ENCODE measurements at places on chromosomes 2 and 18.

DNA sequence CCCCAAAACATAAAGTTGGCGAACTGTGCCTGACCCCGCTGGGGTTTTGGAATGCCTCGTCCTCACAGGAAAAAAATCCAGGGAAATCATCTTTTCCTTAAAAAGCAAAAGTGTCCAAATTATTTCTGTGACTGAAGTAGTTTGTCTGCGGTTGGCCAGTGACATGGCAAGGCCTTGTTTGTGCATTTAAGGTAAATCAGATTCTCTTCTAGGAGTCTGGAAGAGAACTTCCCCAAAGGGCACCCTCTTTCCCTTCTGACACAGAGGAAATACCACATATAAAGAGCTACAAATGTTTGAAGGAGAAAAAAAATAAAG, 737 bp upstream of the CYB5A start:
- DNase-seq, result no peak

DNA sequence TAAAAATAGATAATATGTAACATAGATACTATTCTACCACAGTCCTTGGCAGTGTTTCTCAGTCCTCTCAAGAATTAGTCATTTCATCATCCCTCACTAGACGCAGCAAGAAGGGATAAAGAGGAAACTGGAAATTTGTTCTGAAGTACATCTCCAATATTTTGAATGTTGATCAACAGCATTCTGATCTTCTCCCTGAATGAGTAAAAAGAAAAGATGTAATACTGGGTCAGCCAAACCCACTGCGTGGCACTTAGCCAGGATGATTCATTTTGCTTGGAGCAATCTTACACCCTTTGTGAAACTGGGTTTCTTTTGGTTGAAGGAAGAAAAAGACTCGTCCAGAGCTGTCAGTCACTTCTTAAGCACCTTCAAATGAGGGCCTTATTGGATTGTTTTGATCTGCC, 54.1 kb downstream of the TAF1B start:
- peak; percentile 3 for DNase-seq

DNA sequence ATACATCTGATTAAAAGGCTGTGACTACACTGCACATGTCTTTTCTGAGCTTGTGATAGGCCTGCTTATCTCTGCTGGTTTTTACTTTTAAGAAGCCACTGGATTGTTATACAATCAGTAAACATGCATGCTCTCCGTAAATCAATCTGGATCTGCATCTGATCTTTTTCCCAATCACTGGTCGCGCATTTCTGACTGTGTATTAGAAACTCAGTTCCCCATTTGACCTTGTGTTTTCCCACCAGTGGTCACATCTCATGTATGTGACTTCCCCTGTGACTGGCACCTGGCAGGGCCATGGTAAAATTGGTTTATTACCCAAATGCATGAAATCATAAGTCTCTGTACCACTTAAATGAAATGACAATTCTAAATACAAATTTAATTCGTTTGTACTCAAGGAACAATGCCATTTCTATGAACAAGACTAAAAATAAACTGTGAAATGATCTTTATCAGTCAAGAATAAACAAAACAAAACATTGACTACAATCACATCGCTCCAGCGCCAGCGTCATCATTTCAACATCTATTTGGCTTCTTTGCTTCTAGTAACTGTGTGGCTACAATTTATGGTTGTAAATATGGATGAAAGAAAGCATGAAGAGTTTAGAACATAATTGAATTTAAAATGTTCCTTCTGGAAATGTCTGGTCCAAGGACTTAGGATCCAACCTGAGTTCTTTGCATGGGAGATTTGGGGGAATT, 396.6 kb upstream of the TRIB2 start:
- DNase-seq, result no peak

DNA sequence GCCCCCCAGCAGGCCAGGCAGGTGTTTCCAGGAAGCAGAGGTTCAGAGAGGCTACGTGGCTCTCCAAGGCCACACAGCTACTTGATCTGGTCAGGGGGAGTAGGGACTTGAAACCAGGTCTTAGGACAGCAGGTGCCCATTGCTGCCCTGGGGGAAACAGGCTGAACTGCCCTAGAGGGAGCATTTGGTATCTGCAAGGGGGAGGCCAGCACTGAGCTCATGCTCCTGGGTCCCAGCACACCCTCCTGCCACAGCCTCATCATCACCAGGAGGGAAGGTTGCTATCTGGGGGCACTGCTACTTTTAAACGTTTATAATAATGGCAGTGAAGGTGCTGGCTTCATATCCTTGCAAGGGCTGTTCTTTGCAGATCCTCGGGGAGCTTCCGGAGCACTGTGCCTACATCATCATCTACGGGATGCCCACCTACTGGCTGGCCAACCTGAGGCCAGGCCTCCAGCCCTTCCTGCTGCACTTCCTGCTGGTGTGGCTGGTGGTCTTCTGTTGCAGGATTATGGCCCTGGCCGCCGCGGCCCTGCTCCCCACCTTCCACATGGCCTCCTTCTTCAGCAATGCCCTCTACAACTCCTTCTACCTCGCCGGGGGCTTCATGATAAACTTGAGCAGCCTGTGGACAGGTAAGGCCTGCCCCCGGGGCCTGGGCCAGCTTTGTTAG, 36.1 kb downstream of the ABCG8 start:
- DNase-seq, result no peak

GRCh38 chr18:42635378-42636048, 480.0 kb downstream of the RIT2 start:
- no peak for DNase-seq

- no peak for DNase-seq
Measured at GRCh38 chr18:27996801-27997272, 180.1 kb downstream of the CDH2 start.

GRCh38 chr2:85438201-85439024, 19.9 kb downstream of the SH2D6 start:
- no peak for DNase-seq

DNA sequence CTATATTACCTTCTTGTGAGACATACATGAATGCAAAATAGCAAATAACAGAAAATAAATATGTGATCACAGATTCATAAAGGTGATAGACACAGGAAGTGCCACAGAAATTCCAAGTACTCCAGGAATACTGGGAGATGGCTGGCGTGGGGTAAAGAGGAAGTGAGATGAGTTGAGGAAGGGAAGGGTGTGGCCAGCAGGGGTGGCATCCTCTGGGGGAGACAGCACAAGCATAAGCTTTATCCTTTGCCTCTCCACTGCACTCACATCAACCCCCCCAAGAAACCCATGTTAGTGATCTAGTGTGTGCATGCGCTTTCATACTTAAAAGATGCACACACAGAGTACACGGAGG, 94.8 kb upstream of the B3GNT7 start:
- no peak for DNase-seq

DNA sequence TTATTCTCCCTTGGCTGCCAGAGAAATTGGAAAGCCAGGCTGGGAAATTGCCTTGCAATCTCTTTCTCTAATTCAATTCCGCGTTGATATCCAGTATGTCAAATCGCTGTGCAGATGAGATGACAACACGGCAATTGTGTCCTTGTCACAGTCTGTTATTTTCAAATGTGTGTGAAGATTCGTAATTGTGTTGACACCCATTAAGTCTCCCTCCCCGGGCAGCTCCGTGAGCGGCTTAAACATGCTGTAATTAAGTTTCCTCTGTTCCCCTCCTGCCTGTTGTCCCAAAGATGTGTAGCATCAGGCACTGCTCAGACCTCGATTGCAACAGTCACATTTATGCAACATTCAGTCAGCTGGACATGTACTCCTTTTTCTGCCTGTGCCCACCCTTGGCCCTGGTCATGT, 209.5 kb downstream of the LPIN1 start:
- no peak for DNase-seq

GRCh38 chr18:21289827-21290226, 47.8 kb downstream of the GREB1L start:
- no peak for DNase-seq

DNA sequence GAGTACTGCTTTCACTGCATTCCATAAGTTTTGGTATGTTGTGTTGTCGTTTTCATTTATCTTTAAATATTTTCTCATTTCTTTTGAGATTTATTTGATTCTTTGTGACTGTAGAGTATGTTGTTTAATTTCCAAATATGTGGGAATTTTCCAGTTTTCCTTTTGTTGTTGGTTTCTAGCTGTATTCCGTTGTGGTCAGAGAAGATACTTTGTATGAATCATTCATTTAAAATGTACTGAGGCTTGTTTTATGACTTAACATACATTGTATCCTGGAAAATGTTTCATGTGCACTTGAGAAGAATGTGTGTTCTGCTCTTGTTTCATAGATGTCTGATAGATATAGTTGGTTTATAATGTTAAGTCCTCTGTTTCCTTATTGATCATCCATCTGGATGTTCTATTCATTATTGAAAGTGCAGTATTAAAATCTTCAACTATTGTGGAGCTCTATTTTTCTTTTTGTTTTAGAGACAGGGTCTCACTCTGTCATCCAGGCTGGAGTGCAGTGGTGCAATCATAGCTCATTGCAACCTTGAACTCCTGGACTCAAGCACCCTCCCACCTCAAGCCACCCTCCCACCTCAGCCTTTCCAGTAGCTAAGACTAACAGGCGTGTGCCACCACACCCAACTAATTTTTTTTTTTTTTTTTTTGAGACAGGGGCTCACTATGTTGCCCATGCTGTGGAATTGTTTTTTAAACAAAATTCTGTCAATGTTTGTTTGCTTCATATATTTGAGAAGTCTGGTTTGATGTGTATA, 96.8 kb downstream of the TAF4B start:
- DNase-seq, result no peak

DNA sequence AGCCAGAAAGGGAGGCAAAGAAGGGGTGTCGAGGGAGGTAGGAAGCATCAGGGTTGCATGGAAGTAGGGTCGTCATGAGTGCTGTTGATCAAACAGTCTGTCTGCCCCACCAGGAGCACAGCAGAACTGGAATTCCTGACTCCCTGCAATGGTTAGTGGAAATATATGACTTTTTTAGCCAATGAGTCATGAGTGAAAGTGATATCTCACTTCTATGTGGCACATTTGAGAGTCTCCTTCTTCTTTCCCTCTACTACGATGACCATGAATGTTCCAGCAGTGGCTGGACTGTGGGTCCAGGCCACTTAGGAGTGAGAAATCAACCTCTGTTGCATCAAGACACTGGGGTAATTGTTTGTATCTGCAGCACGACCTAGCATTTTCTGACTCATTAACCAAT, 199.5 kb downstream of the TTC32 start:
- DNase-seq, result no peak

- no peak for DNase-seq
Measured at GRCh38 chr2:29640360-29640759, 281.0 kb downstream of the ALK start.

DNA sequence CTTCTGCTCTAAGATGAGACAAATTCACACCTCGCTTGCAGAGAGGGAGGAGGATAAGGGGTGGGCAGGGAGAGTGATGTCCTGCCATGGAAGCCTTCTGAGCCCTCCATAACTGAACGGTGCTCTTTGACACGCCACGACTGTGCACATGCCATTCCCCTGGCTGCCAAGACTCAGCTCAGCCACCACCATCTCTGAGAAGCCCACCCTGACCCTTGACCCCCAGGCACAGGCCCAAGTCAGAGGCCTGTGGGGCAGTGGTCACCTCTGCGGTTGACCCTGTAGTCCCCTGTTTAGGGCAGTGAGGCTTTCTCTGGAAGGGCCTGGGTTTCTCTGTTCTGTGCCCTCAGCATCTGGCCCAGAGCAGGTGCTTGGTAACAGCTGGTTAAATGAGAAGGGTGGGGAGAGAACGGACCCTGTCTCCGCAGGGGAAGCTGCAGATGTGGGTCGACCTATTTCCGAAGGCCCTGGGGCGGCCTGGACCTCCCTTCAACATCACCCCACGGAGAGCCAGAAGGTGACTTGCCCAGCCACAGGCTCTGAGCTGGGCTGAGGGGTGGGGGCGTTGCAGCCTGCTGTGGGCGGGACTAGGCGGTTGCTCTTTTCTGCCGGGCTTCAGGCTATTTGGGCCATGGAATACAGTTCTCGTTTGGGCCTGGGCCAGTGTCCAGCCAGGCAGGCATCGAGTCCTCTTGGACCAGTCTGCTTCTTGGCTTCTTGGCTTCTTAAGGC, 215.1 kb downstream of the DYSF start:
- no peak for DNase-seq

DNA sequence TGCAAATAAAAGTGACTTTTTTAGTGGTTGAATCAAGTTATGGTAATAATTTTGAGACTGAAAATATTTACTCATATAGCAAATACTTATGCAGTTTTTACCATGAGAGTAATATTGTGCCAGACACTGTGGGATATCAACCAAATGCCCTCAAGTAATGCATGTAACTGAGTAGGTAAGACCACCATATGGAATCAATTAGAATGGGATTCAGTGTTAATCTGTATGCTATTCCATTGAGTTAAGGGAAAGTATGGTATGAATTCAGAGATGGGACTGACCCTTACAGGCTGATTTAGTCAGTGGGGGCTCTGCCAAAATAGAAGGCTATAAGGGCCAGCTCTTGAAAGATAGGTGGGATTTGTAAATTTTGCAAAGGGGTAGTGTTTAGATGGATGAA, 131.6 kb downstream of the CCDC85A start:
- no peak for DNase-seq

All from CD4-positive, alpha-beta T cell treated with Interleukin-6 for 4 hours (primary cell).